ENCODE measurements at places on chromosomes 13 and 19.
A peak's percentile ranks its signal among the peaks of the same experiment; 100 is the strongest.

- no peak overlapping the region for H3K27ac ChIP-seq
- H3K36me3 ChIP-seq: peaks cover 3% of the 10 kb centered on the region
- H3K4me3 ChIP-seq: no peak overlapping the region
- H3K27me3 ChIP-seq: no peaks in the 10 kb centered on the region
- DNase-seq: no peak
- H3K4me1 ChIP-seq: peaks cover 4% of the 10 kb centered on the region
Observed at GRCh38 chr19:10979951-10980381, 19.1 kb downstream of the SMARCA4 start.

DNA sequence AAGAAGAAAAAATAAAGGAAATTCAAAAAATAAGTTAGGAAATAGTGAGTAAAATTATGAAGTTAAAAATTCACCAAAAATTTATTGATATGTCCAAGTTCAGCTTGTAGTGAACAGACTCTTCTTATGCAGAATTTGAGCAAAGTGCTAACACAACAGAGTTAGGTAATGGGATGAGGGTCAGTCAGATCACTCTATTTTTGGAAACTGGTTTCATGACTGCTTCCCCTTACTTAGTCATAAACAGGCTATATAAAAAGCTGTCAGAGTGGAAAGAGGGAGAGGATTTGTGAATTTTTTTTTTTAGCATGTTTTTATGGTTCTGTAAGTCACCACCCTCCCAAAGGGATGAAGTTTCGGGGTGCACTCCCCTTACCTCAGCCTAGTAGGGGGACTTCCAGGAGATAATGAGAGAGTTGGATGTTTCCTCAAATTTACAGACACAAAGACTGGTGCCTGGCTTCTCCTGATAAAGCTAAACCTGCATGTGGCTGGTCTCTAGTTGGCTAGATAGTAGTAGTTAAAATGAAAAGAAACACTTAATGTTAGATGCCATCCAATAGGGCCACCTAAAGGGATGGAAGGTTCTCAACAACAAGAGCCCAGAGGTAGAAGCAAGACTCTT is 4.5 kb downstream of the CPB2 start:
- H3K36me3 ChIP-seq: no peaks in the 10 kb centered on the region
- H3K4me1 ChIP-seq: no peaks in the 10 kb centered on the region
- DNase-seq: no peak
- H3K4me3 ChIP-seq: no peak overlapping the region

DNA sequence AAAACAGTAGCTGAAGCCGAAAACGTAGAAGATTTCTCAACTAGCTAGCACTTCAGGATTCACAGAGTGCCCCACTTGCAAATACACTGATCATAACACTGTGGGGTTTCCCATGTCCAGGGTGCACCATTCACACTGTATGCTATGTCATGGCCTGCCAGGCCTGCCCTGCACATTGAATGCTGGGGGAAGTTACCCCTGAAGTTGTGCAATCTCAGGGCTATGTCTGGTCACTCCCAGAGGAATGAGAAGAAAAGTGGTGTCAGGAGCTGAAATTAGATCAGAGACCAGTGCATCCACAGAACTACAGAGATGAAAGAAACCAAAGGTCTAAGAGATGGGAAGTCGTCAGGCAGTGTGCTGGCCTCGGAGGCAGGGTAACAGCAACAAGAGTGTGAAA is 196.8 kb downstream of the RAP2A start:
- H3K4me1 ChIP-seq: no peaks in the 10 kb centered on the region
- no peaks in the 10 kb centered on the region for H3K36me3 ChIP-seq
- no peak overlapping the region for H3K4me3 ChIP-seq
- no peak for DNase-seq

DNA sequence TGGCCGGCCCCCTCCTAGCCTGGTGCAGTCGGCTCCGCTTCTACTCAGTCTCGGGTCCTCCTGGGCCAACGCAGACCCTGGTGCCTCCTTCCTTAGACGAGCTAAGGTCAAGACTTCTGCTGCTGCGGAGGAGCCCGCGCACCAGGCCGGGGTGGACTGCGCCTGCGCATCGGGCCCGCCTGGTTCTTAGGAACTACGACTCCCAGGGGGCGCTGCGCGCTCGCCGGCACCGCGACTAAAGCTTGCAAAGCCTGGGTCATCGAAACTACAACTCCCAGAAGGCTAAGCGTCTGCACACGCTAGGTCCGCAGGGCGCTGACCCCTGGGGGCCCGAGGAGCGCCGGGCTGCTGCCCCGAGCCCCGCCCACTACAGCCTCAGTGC is at the start of gene ZNF835:
Gene ZNF835, minus strand, starts transcription at position 145 of the 382 bp plus-strand sequence. CDS start 6,559 bp downstream, outside the sequence.
- no peaks in the 10 kb centered on the region for H3K27me3 ChIP-seq
- peak within 1 kb of the TSS; percentile 40 for H3K4me3 ChIP-seq
- DNase-seq: peak; percentile 87
- peaks cover 5% of the 10 kb centered on the region for H3K4me1 ChIP-seq
- no peak within 1 kb of the TSS for H3K27ac ChIP-seq
- H3K36me3 ChIP-seq: no peaks in the 10 kb centered on the region

DNA sequence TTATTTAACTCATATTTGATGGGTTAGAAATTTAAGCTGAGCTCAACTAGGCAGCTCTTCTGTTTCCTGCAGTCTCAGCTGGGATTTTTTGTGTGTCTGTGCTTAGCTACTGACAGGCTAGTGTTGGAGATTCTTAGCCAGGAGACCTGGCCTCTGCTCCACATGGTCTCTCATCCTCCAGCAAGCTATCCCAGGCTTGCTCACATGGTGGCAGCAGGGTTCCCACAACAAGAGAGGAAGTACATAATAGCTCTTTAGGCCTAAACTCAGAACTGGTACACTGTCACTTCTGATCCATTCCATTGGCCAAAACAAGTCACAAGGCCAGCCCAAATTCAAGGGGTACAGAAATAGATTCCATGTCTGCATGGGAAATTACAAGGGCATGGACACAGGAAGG is 406.2 kb downstream of the SUCLA2 start:
- H3K36me3 ChIP-seq: no peaks in the 10 kb centered on the region
- H3K27ac ChIP-seq: no peak overlapping the region
- DNase-seq: no peak
- H3K4me3 ChIP-seq: no peak overlapping the region
- no peaks in the 10 kb centered on the region for H3K27me3 ChIP-seq
- H3K4me1 ChIP-seq: no peaks in the 10 kb centered on the region
